Kidney glomerular epithelial cell (primary cell): ENCODE measurements at places on chromosomes 1 and 21.

- DNase-seq: no peak
Measured at GRCh38 chr21:36134803-36135390, at the start of gene CBR3. Gene CBR3, plus strand, starts transcription at chr21:36135079. Its CDS starts 114 bp downstream, at chr21:36135193.

DNA sequence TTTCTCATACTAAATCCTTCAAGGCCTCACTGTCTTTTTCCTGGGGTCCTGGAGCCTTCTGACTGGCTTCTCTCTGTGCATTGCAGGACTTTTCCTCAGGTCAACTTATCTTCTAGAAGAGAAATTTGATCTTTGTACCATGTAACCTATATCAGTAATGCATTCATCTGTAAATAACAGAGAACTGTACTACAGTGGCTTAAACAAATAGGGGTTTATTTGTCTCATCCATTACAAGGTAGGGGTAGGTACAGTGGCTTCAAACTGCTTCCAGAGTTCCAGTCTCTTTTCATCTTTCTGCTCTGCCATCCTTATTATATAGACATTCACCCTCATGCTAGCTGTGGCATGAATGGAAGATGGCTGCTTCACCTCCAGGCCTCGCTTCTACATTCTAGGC lies 29.5 kb upstream of the GTF2B start:
- DNase-seq: no peak

DNA sequence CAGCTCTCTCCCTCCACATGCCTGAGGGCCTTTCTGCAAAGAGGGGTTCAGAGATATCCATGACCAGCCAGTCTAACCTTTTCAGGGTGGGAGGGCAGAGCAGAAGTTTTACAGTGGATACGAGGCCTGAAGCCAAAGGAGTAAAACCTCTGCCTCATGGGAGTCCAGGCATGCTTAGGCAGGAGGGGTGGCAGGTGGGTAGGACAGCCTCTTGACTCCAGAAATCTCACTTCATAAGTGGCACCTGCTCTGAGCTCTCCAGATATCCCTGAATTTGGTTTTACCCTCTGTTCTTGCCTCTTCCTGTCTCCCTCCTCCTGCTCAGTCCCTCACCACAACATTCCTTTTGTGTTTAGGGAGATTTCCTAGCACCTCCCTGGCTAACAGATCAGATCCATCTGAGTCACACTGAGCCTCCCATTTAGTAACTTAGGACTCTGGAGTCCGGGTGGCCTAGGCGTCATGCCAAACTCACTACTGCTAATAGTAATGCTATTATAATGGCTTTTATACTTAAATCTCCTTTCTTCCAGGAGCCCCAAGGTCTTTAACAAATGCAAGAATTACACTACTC lies 201.0 kb downstream of the HS2ST1 start:
- DNase-seq: no peak

GRCh38 chr1:82153272-82153629 lies 352.5 kb downstream of the ADGRL2 start:
- DNase-seq: peak; percentile 80

DNA sequence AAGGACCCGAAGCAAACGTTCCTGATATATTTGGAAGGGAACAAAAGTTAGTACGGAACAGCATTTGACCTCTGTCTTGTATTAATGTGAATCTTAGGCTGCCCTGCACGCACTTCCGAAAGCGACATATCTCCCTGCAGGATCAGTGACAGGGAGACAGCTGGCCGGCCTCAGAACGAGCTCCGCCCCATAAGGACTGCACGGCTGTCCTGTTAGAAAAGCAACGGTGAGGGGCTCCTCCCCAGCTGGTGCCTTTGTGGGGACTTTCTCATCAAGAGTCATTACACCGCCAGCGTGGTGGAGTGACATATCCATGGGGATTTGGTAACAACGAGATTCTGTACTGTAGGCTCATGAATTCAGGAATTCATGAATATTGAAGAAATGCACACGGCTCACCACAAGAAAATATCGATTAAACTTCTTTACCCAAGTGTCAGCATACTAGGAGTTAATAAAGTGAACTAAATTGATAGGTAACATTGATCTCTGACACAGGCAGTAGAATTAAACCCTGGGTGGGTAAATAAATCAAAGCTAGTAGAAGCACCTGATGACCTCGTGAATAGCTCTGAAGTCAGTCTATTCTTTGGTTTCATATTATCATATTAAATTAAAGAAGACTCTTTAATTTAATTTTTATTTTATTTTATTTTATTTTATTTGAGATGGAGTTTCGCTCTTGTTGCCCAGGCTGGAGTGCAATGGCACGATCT lies 8.1 kb upstream of the GREM2 start:
- DNase-seq: no peak

DNA sequence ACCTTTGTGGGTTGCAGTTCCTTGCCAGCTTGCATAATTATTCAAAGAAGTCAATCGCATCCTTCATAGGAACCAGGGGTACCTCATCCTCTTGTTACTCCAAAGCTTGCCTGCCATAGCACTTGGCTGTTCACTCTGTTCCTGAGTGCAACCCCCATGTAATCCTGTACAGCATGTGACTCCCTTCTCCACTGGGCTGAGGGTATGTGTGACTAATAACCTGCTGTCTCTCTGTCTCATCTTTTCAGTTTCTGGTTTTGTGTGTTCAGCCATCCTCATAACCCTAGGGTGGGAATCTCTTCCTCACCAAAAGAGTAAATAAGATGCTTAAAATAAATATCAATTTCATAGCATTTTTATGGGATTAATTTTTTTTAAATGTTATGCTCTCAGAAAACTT lies 351.9 kb downstream of the S1PR1 start:
- peak; percentile 12 for DNase-seq

GRCh38 chr1:35882586-35882944 lies 444 bp upstream of the AGO1 start:
- DNase-seq: no peak

- no peak for DNase-seq
Measured at GRCh38 chr1:212077028-212077427, 41.5 kb downstream of the DTL start.

DNA sequence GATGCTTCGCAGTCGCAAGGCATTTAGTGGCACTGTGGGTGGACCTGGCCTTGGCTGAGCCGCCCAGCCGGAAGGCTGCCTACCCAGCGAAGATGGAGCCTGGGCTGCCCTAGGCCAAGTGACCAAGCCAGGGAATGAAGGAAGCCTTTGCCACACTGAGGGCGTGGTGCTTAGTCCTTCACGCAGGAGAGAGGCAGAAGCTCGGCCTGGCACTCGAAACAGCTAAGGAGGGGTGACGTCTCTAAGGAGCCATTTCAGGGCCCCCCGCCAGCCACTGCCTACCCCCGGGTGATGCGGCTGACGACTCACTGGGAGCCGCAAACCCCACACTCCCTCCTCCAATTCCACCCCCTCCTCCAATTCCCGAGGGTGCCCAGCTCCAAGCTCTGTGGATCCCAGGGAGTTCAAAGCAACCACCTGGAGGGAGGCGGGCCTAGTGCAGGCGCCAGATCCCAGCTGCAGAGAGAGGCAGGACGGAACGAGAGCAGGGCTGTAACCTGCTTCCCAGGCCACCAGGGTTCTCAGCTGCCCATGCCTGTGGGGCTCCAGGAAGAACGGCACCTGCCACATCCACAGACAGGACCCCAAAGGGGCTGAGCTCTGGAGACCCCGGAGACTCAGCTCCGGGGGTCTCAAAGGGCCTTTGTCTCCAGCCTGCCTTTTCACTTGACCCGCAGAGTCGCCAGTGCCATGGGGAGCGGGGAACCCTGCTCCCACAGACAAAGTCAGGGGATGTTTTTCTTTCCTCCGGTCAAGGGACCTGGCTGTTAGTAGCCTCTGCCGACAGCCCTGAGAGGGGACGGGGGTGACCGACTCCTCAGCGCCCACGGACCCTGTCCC lies 75.8 kb downstream of the ARHGEF16 start:
- peak; percentile 0 for DNase-seq

DNA sequence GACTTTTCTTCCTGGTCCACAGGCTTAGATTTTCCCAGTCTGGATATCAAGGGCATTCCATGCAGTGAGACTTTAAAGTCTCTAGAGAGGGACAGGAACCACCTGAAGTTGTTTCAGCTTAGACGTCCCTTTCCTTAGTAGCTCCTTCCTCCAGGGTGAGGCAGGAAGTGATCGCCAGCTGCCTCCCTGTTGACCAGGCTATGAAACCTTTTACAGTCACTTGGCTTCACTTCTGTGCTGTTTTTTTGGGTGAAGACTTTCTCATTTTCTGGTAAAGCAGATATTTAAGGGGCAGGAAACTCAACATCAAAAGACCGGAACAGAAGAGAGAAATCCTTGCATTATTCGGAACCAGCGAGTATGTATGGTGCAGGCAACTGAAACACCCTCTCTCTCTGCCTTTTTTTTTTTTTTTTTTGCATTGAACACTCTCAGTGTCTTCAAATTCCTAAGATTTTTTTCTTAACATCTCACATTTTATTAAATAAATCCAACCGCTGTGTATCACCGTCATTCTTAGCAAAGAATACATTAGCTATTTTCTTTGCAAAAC lies 234.6 kb upstream of the IRF2BP2 start:
- no peak for DNase-seq

DNA sequence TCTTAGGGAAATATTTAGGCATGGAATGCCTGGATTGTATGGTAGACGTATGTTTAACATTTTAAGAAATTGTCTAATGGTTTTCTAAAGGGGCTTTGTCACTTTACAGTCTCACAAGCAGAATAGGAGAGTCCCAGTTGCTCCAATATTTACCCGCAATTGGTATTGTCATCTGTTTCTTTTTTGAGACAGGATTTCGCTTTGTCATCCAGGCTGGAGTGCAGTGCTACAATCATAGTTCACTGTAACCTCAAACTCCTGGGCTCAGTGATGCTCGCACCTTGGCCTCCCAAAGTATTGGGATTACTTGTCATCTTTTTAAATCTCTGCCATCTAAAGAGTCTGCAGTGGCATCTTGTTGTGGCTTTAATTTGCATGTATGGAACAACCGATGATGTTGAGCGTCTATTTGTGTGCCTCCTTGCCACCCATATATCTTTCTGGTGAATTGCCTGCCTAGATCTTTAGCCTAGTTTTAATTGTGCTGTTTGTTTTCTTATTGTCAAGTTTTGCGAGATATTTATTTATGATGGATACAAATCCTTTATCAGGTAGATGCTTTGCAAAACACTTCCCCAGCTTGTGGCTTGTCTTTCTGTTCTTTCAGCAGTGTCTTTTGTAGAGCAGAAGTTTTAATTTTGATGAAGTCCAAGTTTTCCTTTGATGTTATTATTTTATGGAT lies 32.0 kb upstream of the EDARADD start:
- no peak for DNase-seq

DNA sequence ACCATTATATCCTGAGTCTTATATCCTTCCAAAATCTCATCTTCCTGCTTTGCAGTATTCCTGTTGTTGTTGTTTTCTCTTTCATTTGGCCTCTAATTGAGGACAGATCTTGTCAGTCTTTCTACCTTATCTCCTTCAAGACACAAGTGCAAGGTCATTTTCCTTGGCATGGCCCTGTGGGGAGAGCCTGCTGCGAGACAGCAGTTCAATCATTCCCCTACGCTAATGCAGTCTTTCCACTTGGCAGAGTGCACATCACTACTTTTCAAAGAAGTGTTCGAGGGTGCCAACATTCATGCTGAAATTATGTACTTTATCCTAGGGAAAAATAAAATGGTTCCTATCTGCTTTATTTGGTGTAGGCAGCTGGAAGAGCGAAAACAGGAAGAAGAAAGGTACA lies 130.3 kb upstream of the SPATA6 start:
- no peak for DNase-seq

DNA sequence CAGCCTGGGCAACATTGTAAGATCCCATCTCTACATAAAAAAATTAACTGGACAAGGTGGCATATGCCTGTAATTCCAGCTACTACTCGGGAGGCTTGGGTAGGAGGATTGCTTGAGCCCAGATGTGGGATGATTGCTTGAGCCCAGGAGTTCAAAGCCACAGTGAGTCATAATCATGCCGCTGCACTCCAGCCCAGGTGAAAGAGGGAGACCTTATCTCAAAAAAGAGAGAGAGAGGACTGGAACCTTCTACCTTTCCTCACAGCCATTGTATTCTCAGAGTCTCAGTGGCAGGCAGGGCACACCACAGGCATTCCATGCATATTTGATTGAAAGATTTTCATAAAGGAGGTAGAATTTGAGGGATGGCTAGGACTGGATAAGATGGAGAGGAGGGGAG lies 78.4 kb downstream of the KIF14 start:
- no peak for DNase-seq

DNA sequence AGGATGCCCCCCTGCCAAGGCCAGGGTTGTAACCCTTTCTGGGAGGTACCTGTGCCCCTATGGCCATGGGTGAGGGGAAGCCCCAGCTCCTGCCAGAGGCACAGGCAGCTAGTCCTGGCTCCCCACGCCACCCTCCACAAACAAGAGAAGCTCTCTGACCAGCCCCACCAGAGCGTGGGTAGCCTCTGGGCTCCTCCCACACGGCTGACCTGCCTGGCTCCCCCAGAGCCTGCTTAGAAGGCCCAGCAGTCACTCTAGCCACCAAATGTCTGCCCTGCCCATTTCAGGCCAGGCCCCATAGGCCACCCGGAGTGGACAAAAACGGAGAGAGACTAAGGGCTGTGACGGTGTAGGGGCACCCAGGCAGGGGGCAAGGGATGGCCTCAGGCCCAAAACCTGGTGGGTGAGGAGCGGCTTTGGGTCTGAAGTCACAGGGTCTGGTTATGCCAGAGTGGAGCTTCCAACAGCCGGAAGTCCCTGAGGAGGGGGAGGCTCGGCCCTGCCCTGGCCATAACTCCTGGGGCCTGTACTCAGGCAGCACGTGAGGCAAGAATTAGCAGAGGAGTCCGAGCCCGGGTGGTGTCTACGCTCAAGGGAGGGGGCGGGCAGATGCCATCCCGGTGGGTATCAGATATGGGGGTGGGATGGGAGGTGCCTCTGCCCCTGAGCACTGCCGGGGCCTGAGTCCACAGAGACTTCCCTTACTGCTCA lies 155.4 kb downstream of the CASZ1 start:
- DNase-seq: no peak

DNA sequence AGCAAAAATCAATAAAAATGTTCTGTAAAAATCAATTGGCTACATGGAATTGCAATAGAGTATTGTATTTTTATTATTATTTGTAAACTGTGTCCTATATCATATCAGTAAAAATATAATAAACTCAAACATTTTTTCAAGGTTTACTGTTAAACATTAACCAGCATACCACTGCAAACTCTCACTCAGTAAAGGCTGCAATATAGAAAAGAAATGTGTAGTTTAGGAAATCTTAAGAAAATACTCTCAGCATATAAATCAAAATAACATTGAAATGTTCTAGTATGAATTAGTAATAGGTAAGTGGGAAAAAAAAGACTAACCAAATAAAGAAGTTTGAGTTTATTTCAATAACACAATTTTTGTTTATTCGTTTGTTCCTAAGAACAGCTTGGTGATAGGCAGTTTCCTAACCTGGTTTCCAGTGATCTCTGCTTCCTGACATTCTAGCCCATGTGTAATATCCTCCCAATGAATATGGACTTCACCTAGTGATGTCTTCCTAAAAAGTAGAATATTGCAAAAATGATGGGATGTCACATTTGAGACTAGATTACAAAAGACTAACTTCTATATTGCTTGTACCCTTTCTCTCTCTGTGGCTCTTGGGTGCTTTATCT lies 870.1 kb downstream of the BRINP3 start:
- no peak for DNase-seq

- DNase-seq: no peak
Measured at GRCh38 chr1:10620776-10621175, 146.0 kb downstream of the PEX14 start.

- DNase-seq: no peak
Measured at GRCh38 chr21:39150316-39150715, 32.9 kb downstream of the PSMG1 start.

GRCh38 chr1:6599141-6599975 lies 3.3 kb downstream of the KLHL21 start:
- DNase-seq: peak; percentile 36
